Stimulated activated CD8-positive, alpha-beta memory T cell treated with anti-CD3 and anti-CD28 coated beads, Interleukin-7, amount 100 ng/mL, for 4 hours (primary cell): ENCODE measurements at places on chromosomes 2 and 18.
A peak's percentile ranks its signal among the peaks of the same experiment; 100 is the strongest.

DNA sequence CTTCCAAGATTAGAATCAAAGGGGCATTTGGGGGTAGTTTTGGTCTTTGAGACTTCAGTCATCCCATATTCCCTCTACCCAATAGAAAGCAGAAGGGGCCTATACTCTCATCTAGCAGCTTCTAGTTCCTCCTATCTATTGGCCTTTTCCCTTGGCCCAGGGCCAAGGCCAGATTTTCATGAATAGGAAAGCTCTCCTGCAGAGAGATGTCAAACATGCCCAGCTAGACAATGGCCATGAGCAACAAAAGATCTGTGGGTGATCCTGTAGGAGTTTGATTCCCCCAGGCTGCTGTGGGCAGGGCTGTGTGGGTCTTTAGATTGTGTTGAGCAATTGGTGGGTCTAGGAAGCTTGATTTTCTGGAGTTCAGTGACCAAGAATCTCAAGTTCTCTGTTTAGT lies 2.9 kb upstream of the ADCYAP1 start:
- DNase-seq, result no peak

DNA sequence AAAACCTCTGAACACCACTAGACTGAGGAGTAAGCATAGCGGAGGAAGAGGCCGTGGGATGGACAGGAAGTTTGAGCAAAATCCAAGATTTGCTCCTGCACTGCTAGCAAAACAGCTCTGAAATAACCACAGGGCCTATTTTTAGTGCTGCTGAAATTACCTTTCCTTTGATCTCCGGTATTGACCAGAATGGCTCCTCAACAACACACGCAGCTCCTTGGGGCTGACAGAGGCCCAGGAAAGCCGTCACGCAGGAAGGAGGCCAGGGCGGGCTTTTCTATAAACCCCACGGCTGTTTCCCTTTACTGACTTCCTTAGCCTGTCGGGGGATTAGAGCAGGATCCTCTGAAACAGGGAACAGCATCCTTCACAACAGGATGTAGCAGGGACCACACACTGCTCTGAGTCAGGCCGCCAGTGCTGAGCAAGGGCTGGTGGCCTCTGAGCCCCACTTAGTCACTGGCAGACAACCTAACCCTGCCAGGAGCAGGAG lies 80.8 kb upstream of the LCLAT1 start:
- DNase-seq, result peak; percentile 26

DNA sequence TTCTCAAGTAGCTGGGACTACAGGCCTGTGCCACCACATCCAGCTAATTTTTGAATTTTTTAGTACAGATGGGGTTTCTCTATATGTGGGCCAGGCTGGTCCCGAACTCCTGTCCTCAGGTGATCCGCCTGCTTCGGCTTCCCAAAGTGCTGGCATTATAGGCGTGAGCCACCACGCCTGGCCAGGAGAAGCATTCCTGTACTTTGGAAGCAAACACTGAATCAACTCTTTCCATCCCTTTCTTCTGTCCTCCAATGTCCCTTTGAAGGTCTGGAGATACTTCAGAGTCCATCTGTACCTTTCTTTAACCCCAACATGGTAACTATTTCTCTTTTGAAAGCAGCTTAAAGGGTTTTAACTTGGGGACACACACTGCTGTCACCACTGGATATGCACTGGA lies 23.6 kb upstream of the MAP4K4 start:
- no peak for DNase-seq

DNA sequence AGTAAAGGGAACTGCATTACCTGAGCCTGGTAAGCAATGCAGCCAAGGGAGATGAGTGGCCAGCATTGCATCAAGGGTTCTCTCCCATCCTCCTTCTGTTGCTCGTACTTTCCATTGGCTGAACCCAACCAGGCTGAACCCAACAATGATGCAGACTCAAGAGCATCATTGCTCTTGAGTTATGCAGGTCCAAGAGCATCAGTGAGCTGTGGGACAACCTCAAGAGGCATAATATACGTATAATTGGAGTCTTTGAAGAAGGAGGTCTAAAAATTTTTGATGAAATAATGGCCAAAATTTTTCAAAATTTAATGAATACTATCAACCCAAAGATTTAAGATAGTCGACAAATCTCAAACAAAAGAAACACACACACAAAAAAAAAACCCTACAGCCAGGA lies 213.0 kb downstream of the RNF152 start:
- no peak for DNase-seq

DNA sequence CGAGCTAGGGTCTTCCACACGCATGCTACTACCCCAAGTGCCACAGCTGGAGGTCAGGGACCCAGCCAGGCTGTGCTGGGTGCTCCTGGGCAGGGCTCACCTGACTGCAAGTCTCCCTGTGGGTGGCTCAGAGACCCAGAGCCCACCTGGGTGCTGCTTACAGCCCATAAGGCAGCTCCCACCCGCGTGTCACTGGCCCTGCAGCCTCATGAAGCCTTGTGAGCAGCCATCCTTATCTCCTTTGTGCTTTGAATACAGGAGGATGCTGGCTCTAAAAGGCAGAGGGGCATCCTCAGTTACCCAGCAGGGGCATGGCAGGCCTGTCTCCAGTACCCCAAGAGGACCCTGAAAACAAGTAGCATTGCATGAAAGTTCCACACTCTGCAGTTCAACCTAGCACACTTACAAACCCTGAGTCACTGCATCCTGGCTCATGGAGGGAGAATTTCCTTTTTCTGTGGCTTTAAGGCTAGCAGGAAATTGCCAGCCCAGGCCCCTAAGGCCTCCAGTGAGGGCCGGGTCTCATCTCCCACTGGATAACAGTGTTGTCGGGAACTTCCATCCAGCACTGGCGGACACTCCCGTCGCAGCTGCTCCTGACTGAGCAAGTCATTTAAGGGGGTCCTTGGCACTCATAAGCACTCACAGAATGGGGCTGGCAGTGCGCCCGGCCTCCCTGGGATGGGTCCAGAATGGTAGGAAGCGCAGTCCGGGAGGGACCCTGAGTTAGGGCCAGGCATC lies 137.1 kb downstream of the RPIA start:
- no peak for DNase-seq

DNA sequence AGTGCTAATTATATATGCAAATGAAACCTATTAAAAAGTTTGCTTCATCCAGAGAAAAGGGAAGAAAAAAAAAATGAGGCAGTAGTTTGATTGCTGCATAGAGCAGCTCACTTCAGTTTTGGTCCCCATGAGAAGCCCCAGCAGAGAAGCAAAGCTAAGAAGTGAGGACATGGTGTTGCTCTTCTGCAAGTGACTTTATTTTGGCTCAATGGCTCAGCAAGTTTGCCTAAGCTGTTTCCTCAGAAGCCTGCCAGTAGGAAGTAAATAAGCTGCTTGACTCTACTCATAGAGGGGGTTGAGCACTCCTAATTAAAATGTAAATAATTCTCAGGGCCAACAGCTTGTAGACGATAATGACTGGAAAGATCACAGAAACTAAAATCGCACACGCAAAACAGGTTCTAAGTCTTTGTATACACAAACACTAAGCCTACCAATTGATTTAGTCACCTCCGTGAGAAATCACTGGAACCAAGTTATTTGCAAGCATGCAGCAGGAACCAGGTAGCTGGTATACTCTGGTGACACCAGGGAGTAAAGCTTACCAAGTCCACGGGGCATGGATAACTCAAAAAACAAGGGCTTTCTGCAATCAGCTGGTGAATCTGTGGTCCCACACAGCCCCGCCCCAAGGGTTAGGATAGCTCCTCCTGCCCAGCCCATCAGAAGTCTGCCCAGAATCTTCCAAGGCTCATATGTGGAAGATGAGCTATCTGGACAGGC lies 39.7 kb upstream of the NABP1 start:
- no peak for DNase-seq

GRCh38 chr18:46352520-46353250 lies 248.5 kb downstream of the HAUS1 start:
- no peak for DNase-seq

DNA sequence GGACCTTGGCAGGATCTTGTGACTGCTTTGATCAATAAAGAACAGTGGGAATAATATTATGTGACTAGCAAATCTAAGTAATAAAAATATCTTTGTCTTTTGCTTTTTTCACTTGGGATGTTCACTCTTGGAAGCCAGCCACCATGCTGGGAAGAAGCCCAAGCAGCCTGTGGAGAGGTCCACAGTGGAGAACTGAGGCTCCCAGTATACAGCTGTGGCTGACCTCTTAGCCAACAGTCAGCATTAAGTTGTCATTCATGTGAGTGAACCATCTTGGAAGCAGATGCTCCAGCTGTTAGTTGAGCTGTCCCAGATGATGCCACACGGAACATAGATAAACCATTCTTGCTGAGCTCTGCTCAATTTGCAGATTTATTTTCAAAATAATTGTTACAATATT lies 160.0 kb downstream of the OSR1 start:
- no peak for DNase-seq

GRCh38 chr2:160492401-160493226 lies 993 bp downstream of the RBMS1 start:
- DNase-seq, result peak; percentile 30

DNA sequence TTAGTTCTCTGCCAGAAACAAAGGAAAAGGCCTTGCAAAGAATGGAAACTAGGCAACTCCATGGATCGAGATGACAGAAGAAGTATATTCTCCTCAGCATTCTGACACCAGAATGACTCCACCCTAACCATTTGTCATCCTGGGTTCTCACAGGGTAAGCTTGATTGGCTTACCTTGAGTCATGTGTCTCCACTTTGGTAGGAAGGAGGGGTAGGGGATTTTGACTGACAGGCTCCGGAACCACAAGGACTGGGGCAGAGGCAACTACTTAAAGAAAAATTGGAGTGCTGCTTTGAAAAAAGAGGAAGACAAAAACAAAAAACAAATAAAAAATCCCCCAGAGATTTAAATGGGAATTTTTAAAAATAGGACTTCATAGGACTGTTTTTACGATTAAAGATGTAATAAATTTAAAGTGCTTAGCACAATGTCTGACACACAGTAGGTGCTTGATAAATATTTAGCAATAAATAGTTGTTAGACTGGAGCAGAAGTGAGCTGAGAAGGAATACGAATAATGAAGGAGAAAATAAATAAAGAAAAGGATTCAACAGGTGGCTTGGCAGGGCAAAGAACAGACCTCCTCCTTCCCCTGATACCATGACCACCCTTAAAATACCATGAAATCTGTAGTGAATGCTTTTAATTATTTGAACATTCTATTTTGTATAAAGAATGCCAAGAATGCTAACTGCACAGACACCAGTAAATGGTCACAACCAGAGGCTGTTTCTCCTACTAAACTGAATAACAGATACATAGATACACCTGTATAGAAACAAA lies 230.2 kb downstream of the CDCA7 start:
- DNase-seq, result no peak

- no peak for DNase-seq
Measured at GRCh38 chr2:99317161-99317872, 16.3 kb upstream of the LYG1 start.

GRCh38 chr2:237691908-237692600 lies 64.7 kb downstream of the LRRFIP1 start:
- peak; percentile 87 for DNase-seq

DNA sequence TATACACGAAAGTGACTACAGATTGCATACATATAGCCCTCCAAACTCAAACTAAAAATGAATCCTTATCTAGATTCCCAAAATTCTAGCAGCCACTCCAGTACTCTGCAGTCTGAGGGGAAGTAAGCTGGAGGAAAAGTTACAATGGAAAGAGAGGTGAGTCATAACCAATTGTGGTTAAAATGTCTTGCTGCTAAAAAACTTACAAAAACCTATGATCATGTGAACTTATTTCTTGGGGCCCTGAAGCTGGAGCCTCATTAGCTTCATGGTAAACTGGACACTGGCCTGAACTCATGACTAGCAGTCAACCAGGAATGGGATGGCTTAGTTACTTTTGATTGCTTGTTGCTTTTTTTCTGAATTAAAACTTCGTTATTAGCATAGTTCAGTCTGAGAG lies 175.9 kb downstream of the SLC4A3 start:
- DNase-seq, result no peak

GRCh38 chr18:36648803-36649202 lies 180.0 kb downstream of the TPGS2 start:
- DNase-seq, result no peak

DNA sequence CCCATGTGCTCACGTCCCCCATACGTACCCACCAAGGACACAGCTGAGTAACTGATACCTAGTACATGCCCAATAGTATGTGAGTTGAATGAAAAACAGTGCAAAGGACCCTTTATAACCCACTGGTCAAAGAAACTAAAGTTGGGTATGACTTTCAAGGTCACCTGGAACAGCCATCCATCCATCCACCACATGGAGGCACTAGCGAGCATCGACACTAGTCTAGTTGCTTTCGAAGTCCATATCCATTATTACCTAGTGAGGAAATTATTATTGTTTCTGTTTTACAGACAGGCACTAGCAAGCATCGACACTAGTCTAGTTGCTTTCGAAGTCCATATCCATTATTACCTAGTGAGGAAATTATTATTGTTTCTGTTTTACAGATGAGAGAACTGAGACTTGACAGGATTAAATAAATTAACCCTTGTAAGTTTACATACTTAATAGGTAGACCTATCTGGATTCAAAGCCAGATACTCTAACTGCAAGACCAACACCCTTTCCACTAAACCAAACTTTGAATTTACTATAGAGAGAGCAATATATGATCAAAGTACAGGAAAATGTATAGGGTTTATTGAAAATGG lies 233.7 kb downstream of the METTL4 start:
- DNase-seq, result peak; percentile 16

GRCh38 chr18:77058290-77058835 lies 74.2 kb downstream of the MBP start:
- DNase-seq, result no peak

- DNase-seq, result no peak
Measured at GRCh38 chr2:79850912-79851311, 338.1 kb downstream of the CTNNA2 start.

DNA sequence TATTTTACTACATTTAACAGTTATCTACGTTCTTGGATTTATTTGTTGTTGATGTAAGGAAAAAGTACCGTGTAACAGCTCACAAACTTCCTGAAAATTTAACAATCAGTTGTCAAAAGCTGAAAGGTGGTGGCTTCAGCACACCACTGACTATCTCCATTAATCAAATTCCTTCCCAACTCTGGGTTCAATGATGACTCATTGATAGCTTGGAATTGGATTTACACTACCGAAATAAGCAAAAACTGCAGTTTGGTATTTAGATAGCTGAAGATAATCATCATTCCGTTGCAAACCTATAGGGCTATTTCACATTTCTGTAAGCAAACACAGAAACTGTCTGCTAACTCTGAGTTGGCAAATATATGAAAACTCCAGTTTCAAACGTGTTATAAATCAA lies 322.3 kb upstream of the TFPI start:
- no peak for DNase-seq

- DNase-seq, result no peak
Measured at GRCh38 chr18:74477771-74478170, 18.4 kb upstream of the CNDP2 start.

DNA sequence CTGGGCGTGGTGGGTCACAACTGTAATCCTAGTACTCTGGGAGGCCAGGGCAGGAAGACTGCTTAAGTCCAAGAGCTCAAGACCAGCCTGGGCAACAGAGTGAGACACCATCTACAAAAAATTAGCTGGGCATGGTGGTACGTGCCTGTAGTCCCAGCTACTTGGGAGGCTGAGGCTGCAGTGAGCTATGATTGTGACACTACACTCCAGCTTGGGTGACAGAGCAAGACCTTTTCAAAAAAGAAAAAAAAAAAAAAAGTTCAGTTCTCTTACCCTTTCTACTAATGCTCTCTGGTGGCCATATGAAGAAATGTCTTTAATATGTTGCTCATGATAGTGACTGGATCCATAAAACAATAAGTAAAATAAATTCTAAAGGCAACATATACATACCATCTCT lies 14.9 kb downstream of the TYW5 start:
- DNase-seq, result no peak

GRCh38 chr2:7270011-7270431 lies 352.8 kb downstream of the RNF144A start:
- no peak for DNase-seq
